ENCODE measurements at places on chromosomes 1 and 21.

DNA sequence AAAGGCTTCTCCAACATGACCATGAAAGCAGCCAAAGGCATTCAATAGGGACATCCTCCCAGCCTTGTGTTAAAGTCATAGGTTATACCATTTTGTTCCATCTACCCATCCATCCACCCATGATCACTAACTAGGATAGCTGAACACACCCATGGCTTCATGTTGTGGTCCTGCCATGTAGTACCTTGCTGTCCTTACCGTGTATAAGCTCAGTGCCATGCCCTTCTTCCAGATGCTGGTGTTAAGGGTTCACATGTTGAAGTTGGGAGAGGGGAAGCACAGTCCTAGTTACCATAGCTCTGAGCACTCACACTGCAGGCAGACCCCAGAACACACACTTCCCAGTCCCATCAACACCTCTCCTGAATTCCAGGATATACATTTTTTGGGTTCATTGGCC is 51.5 kb downstream of the ATP5PO start:
- DNase-seq, result no peak

- no peak for DNase-seq
These were observed 8.0 kb downstream of the CSF1 start for GRCh38 chr1:109918671-109919070.

- no peak for DNase-seq
These were observed 238.1 kb downstream of the VAV3 start for GRCh38 chr1:107726860-107727259.

DNA sequence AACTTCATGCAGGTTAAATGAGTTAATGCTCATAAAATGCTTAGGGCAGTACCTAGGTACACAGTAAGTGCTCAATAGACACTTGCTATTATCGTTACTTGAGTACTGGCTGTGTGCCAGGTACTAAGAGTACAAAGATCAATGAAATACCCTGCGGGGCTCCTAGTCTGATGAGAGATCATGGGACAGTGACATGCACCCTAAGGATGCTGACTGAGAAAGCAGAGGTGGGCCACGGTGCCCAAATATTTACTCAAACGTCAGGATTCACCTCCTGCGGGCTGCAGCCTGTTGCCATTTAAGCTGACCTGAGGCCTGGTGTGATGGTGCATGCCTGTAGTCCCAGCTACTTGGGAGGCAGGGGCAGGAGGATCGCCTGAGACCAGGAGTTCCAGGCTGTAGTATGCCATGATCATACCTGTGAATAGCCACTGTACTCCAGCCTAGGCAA is 19.8 kb upstream of the LUZP1 start:
- no peak for DNase-seq

GRCh38 chr1:156627313-156627880 is 8.2 kb downstream of the HAPLN2 start:
- no peak for DNase-seq

- no peak for DNase-seq
These were observed 64.6 kb upstream of the C1orf21 start for GRCh38 chr1:184322253-184322652.

GRCh38 chr1:236147521-236148469 is 5.5 kb downstream of the GPR137B start:
- no peak for DNase-seq

DNA sequence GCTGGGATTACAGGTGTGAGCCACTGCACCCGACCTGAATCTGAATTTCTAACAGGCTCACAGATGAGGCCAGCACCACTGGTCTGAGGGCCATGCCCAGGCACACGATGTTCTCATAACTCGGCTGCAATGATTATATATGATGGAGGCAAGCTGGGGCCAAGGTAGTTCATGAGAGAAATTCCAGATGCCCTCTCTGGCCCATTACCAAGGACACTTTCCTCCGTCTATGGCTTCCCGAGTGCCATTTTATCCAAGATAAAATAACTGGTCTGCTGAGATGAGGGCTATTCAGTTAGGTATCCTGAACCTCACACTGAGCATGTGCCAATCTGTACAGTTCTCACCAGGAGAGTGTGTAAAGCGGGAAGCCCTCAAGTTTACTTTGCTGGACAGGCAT is 16.5 kb downstream of the TMPRSS2 start:
- no peak for DNase-seq
